NCI-H2081 (cell line): ENCODE measurements at places on chromosomes 6 and 20.

DNA sequence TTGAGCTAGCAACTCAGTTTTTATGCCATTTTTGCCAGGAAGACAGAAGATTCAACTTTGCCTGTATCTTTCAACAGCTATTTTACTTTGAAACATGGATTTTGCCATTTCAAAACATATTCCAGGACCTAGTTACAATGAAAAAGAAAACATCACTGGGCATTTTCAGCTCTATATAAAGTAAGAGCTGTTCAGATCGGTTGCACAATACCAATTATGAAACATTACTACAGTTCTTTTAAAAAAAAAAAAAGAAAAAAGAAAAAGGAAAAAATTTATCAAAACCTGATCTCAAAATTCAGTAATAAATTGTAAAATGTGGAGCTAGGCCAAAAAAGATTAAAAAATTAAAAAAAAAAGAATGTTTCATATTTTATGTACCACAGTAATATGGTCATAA, 15.6 kb downstream of the BCLAF1 start:
- DNase-seq = no peak

- DNase-seq = peak; percentile 19
Observed at GRCh38 chr6:76275746-76276145, 203.3 kb upstream of the IMPG1 start.

GRCh38 chr6:90369651-90370050, 73.0 kb upstream of the BACH2 start:
- no peak for DNase-seq

DNA sequence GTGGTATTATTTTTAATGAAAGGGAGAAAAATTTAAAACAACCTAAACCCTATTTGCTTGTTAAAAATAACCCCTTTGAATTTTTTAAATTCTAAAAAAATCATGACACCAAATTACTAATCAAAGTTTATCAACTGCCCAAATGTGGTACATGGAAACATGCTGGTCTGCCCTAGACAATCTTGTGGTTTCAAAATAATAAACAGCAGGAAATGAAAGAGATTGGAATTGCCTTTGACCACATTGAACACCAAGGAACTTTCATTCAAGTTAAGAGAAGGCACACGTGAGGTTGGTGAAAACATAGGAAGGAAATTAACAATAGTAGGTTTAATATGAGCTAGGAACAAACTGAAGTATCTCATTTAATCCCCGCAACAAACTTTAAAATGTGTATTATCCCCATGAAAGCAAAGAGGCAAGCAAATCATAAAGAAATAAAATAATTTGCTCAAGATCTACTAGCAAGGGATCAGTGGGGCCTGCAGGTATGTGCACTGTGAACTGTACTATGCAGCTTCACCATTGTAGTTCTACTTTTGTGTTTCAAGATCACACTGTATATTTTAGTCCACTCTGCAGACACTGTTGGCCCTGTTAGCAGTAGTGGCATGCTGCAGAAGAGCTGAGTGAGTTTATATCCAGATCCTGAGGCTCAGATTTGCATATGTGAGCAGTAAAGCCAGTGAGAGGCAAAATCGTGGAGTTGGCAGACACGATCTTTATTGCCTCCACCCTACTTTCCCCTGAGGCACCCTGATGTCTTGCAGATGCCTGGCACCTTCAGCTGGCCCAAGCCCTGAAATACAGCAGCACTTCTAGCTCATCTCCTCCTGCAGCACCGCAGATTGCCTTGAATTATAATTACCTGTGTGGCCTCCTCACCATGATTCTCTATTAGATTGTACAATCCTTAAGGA, 157.8 kb upstream of the TENT5A start:
- no peak for DNase-seq

DNA sequence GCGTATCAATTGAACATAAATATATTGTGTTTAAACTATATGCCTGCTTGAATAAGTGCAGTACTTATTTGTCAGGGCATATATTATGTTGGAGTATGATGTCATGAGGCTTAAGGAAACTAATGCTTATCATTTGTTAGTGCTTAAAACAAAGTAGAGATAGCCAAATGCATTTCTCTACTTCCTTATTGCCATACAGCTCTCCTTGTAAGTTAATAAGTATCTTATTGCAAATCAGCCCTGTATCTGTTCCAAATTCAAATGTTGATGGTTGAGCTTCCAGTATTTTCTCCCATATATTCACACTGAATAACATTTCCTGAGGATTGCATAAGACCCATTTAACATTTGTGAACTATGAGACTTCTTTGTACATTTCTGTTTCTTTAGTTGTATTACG, 57.8 kb downstream of the CARMIL1 start:
- DNase-seq = no peak

DNA sequence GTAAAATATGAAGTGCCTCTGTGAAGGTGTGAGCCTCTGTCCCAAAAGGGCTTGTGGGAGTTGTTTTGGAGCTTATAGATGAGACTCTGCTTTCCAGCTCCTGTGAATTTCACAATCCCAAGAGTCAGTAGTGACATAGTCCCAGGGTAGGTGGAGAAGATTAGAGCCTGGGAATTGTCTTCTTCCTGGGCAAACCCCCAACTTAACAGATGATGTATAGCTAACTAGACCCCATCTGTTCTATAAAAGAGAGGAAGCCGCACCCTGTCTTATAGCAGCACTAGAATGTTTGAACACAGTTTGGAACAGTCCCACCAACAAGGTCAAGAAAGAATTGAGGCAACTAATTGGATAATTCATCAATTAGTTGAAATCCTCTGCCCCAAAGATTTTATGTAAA, 294.7 kb downstream of the ZNF217 start:
- DNase-seq = no peak

DNA sequence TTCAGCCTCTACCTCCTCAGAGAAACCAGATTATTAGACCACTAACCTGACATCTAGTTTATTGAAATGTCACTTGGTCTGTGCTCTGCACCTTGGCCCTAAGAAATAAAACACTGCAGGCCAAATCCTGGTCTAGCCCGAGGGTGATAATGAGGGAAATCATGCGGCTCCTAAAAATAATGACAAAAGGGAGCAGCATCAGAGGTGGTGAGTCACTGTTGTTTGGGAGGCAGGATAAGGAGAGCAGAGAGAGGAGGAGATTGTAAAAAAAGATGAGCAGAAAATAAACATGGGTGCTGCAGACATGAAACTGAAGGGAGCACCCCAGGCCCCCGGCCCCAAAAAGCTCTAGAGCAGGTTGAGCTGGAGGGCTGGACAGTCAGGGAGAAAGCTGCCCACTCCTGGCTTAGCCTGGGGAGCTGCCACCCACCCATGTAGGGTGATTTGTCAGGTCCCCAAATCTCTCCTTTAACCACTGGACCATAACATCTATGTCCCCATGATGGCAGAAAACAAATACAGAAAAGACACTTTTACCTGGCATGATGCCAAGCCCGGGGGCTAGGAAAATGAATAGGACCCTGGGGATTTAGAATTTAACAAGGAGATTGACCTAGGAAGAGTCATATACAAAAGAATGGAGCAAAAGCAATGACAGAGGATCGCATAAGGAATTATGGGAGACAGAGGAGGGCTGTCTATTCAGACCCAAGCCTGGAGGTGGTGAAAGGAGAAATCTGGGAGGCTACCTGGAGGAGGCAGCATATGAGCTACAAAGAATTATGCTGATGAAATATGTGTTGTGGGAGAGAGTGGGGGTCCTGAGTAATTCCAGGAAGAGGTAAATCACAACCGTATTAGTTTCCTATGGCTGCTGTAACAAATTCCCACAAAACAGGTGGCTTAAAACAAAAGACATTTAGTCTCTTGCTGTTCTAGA, 103.7 kb downstream of the SNAP25 start:
- no peak for DNase-seq

DNA sequence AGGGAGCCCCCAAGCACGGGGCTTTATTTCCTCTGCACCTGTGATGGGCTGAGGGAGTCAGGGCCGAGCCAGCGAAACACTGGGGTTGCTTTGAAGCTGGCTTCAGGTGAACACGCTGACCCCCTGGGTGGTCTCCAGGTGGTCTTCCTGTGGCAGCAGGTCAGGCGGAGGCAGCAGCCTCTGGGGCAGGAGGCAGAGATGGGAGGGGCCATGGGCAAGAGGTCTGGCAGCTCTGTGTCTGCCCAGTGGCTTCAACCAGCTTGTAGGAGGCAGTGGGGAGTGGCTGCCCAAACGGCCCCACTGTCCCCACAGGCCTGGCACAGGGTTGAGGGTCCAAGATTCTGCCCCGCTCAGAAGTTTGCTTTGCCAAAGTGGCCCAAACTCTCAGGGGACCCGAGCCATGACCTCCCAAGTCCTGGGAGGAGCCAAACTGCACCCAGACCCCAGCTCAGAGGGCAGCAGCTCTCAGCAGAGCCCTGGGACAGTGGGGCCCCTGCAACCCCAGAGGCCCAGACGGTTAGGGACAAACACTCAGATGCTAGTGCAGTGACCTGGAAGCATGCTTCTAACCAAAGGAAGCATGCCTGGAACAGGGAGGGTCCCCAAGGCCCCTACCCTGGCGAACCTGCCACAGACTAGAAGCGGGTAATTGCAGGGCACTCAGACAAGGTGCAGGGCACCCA, 15.3 kb downstream of the NTSR1 start:
- no peak for DNase-seq

DNA sequence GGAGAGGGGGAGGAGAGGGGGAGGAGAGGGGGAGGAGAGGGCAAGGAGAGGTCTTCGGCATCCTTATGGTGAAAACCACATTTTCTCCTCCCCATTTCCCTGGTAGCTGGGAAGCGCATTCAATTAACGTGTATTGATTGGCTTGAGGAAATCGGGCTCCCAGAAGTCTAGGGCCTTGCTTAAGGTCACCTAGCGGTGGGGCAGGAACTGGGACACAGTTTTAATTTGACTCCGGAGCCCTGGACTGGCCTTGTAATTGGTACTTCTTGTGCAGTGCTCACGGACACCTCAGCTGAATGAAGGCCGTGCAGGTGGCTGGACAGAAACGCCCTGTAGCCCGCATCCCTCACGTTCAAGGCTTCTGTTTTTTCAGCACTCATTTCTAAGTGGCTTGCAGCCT, 42.8 kb downstream of the CTCFL start:
- no peak for DNase-seq

- no peak for DNase-seq
Observed at GRCh38 chr20:47305667-47306066, 50.8 kb downstream of the ZMYND8 start.

GRCh38 chr20:4111440-4112411, 96.4 kb upstream of the RNF24 start:
- no peak for DNase-seq

GRCh38 chr6:152117156-152118133, 310.0 kb downstream of the ESR1 start:
- no peak for DNase-seq

DNA sequence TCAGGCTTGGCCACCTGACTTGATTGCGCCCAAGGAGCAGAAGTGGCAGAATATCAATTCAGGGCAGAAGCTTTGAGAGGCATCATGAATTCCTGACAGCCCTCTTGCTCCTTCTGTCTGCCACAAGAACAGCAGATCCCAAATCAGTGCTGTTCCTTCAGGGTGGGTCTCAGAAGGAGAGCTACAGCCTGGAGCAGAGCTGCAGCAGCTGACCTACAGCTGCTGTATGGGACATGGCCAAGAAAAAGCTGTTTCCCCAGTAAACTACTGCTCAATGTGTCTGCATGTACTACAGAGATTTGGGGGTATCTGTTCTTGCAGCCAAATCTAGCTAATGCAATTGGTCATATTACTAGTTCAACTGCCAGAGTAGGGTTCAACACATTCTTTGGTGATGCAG, 69.0 kb downstream of the SLC22A3 start:
- no peak for DNase-seq

DNA sequence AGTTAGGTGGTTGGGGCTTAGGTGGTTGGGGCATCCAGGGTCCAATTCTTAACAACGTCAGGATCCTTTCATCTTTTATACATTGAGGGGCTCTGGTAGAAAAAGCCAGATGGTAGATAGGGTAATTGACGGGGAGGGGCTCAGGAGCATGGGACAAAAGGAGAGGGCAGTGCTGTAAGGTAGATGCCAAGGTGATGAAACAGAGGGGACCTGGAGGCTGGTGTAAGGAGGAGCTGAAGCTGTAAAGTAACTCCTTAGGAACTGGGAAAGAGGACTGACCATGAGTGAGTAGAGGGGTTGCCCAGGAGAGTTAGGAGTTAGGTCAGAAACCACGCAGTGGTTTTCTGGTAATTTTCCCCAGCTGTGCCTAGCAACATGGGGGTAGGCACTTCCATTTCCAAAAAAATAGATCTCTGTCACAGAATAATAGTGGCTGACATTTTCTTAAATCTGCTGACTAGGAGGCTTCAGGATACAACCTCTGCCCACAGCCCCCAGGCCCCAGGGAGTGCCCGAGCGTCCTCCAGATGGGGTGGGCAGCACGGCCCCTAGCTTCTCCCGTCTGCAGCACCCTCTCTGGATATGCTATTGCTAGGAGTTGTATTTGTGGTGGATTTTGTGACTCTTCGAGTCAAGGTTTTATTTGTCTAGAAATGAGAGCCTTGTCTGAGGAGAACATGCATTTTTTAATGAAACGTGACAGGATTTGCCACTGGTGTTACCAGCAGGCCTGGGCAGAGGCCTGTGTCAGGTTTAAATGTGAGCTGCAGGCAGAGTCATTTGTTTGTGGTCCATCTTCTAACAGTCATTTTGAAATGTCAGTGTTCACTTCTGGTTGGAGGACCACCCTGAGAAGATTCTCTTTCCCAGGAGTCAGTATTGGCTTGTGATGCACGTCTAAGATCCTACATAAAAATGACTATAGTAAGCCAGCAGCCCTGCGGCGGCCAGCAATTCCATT, 44.6 kb downstream of the TULP4 start:
- no peak for DNase-seq

GRCh38 chr6:137261761-137262160, 42.6 kb upstream of the IFNGR1 start:
- no peak for DNase-seq

GRCh38 chr6:44534291-44534690, 146.8 kb downstream of the CDC5L start:
- no peak for DNase-seq

DNA sequence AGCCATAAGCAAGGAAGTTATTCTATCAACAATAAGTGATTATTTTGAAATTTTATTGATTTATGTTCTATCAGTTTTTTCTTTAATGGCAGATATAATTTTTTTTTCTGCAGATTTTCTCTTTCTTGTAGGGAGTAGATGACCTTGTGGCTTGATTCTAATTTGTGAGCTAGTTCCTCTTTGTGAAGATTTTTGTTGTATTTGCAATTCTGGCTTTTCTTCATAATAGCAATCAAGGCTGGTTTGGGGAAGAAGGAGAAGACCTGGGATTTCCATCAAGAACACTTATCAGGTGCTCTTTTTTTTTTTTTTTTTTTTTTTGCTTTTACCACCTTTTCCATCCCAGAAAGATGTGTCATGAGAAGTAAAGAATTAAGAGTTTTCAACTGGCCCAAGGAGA, 324.2 kb upstream of the MAN1A1 start:
- DNase-seq = no peak

DNA sequence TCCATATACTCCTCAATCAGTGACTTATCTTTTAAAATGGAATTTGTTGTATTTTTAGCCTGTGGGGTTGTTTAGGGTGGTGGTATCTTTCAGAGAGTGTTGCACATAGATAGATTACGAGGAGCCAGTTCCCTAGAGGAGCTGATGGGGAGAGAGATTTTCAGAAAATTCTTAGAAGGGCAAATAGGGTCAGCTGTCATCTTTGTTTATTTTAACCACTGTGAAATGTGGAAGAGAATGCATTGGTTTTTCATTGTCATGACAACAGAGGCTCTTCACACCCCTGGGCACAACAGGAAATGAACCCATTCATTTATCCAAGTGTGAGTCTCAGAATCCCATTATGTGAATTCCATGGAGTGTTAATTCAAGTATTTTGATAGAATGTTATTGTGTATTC, 188.4 kb downstream of the JARID2 start:
- DNase-seq = no peak
